ENCODE measurements at places on chromosomes 1 and 21.

DNA sequence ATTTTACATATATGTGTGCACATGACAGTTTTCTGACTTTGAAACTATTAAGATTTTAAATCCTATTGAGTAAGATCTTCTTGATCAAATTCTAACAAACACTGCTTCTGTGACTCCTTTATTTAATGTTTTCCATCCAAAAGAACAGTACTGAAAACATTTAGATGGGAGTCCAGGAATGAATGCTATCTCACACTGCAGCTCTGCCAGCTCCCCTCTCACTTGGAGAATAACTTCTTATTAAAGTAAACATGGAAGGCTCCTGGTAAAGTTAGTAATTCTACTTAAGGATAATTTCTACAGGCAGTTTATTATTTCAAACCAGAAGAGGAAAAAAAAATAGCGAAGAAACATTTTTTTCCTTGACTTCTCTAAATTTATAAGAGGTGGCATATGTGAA, 349.1 kb downstream of the DPYD start:
- DNase-seq, result no peak

GRCh38 chr1:204513117-204513716, 3.0 kb upstream of the MDM4 start:
- peak; percentile 40 for DNase-seq

GRCh38 chr1:221478050-221478949, 263.6 kb downstream of the DUSP10 start:
- DNase-seq, result peak; percentile 45

GRCh38 chr1:41418857-41419583, 57.8 kb downstream of the FOXO6 start:
- DNase-seq, result no peak

GRCh38 chr1:197976368-197976767, 59.2 kb downstream of the LHX9 start:
- no peak for DNase-seq

DNA sequence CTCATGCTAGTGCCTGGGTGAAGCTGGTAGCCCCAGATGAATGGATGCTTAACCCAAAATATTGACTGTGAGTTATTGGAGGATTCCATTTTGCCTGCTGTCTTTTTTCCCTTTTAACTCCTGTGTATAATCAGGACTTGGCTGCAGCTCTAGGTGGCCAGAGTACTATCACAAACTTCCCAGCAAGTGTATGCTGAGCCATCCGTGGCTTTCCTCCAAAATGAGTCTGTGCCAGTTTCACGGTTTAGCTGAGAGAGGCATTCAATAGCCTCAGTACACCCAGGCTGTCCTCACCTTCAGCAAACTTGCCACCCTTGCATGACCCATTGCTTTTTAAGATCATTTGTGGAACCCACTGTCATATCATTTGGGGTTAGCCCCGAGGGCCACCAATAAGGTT, 5.3 kb upstream of the DPT start:
- no peak for DNase-seq

GRCh38 chr1:184300446-184300845, 86.4 kb upstream of the C1orf21 start:
- no peak for DNase-seq

GRCh38 chr1:65741993-65742392, 50.7 kb upstream of the PDE4B start:
- DNase-seq, result no peak
